ENCODE measurements at places on chromosomes 11 and 22.

DNA sequence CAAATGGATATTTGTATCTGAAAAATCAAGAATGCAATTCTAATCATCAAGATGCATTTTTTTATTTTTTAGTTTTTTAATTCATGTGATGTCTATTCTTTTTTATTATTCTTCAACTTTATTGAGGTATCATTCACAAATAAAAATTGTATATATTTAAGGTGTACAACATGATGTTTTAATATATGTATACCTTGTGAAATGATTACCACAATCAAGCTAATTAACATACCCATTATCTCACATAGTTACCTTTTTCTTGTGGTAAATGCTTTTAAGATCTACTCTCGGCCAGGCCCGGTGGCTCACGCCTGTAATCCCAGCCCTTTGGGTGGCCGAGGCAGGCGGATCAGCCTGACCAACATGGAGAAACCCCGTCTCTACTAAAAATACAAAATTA lies 3.7 kb downstream of the HBB start:
- no peak for DNase-seq

- no peak for DNase-seq
Observed at GRCh38 chr11:59877784-59878183, 798 bp upstream of the OOSP3 start.

DNA sequence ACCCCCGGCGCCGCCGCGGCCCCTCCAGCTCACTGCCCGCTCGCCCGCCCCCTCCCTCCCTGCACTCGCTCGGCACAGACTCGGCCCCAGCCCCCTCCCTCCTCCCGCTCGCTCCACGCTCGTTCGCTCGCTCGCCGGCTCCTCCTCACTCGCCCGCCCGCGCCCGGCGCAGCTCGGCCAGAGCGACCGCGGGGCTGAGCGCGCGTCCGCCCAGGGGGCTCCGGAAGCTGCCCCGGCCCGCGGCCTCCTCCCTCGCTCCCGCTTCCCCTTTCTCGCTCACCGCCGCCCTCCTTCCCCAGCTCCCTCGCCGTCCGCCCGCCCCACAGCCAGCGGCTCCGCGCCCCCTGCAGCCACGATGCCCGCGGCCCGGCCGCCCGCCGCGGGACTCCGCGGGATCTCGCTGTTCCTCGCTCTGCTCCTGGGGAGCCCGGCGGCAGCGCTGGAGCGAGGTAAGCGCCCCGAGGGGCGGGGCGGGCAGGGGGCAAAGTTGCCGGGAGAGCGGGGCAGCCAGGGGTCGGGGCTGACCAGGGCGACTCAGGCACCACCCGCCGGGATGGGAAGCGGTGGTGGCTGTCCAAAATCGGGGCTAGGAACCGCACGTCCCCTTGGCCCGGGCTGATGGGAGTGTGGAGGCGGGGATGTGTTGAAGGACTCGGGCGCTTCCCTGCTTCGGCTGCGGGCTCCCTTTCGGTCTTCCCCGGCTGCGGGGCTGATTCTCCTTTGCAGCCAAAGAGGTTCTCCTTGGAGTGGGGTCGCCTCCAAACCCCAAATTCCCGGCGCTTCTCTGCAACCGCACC lies at the start of gene SEZ6L:
Gene SEZ6L, plus strand, starts transcription at position 148 of the 797 bp plus-strand sequence. Its CDS starts 208 bp downstream, at position 356.
- DNase-seq = no peak

GRCh38 chr11:44824300-44824704 lies 97.5 kb downstream of the TSPAN18 start:
- DNase-seq = no peak

DNA sequence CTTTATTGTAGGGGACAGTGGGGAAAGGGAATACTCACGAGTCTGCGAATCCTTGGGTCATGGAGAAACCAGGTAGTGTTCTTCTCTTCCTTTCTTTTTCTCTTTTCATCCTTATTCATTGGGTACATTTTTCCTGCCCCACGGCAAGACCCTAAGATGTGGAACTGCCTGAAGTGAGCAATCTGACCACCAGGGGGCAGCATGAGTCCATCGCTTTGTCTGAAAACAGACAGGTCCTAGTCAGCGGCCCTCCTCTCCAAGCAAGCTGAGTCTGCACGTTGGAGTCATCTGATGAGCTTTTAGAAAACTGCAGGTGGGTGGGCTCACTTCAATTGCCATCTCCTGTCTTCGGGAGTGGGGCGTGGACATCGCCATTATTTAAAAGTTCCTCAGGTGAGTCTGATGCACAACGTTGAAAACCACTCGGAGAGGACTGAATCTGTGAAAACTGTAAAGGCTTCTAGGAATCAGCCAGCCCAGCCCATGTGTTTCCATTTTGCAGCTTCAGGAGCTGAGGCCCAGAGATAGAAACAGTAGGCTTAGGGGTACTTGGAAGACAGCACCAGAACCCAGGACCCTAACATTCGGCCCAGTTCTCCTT lies 34.0 kb upstream of the FBXO3 start:
- peak; percentile 38 for DNase-seq

DNA sequence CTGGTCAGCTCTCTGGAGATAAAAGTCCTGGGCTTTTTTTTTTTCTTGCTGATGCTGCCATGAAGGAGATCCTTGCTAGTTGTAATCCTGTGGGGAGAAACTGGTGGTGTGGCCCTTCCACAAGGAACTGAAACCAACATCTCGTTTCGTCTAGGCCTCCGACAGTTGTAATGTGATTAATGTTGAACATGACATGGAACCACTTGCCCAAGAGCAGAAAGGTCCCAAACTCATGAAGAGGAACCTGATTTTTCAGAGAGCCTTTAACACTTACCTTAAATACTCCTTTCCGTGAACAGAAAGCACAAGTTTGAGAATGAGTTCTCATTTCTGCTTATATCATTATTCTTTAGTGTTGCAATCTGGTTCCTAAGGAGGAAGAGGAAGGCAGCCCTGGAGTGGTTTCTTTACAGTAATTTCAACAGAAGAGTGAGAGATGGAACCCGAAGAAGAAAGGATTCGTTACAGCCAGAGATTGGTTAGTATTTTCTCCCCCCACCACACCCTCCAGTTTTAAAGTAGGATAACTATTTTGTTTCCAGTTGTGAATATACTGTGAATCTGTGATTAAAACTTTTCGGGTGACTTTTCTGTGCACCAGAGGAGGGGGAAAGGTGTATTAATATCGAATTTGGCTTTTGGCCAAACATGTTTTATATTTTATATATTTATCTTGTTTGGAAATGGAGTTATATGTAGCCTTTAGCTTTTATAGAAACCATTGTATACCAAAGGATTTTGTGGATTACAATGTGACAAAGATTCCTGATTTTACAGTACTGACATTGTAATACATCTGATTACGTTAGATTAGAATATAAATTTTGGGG lies 2.0 kb downstream of the KDM2A start:
- DNase-seq = peak; percentile 7

DNA sequence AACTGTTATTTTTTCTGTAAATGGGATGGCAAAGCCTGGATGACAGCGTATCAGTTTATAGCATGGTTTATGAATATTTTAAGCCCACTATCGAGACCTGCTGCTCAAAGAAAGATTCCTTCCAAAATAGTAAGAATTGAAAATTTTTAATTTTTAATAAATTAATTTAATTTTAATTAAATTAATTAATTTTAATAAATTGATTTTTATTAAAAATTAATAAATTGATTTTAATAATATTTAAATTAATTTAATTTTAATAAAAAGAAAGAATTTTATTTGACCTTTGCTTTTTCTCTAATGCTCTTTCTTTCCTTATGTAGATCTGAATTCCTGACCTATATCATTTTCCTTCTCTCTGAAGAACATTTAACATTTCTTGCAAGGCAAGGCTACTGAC lies 62.9 kb downstream of the EXT2 start:
- DNase-seq = no peak

DNA sequence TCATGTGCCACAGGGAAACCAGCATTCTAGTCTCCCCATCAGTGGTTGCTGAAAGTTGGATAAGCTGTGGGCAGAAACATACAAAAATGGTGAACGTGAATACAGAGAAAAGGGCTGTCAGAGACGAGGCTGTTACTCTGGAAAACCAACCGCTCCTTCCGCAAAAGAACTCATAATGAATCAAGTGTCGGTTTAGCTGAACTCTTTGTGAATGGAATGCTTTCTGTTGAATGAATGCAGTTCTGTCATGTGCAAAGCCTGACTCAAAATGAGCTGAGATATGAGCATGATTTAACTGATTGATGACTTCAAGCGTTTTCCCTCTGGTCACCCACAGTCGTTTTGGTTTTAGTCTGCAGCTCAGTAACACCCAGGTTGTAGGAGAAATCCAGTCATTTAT lies 298.3 kb downstream of the ETS1 start:
- no peak for DNase-seq

DNA sequence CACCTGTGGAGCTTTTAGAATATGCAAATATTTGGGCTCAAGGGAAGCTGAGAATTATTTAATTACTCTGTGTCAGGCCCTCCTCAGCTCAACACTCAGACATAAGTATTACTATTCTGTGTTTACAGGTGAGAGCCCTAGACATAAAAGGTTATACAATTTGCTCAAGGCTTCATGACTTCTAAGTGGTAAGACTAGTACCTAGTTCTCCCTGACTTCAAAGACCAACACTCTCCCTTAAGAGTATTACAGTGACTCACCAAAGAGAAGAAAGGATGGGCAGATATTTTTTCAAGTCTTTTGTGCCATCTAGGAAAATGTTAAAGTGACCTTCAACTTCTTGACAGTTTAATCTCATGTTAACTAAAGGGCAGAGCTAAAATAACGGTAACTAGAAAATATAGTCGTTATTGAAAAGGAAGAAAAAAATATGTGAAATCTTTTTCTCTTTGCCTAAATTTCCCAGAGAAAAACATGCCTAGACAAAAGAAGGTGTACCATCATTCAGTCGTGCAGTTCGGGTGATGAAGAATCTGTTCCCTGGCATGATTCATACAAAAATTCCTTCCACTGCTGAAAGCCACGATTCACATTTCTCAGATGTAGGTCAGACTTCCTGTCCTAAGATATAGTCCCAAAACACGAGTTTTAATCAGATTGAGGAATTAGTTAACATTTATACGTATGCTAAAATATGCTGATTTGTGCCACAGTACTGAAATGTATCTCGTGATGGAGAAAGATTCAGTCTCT lies 849.1 kb upstream of the API5 start:
- DNase-seq = no peak
